ENCODE measurements at places on chromosomes 13 and 19.
A peak's percentile ranks its signal among the peaks of the same experiment; 100 is the strongest.

GRCh38 chr19:31256593-31256960 lies 92.7 kb downstream of the TSHZ3 start:
- DNase-seq = no peak

GRCh38 chr13:50543782-50544181 lies 299.7 kb downstream of the DLEU7 start:
- no peak for DNase-seq

GRCh38 chr13:34300559-34300958 lies 482.6 kb downstream of the RFC3 start:
- no peak for DNase-seq

DNA sequence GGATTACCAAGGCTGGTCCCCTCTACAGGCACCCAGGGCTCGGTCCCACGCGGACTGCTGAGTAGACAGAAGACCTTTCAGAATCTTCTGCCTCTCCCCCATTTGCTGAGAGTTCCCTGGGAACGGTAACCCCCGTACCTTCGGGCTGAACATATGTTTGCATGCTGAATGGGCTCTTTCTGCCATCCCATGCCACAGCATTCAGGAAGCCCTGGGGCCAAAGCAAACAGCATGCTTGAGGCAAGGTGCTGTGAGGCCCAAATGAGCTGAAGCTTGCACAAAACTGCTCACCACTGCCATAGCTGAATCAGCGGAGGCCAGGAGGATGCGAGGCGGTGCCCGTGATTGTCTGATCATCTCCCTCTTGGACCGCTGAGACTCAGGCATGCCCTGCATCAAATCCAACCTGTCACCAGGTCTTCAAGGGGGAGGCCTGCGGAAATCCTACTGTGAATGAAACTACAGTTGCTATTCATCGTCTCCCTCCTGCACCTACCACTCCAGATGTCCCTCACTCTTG lies 16.3 kb upstream of the C19orf12 start:
- no peak for DNase-seq

- DNase-seq = peak; percentile 12
Measured at GRCh38 chr19:46515879-46516350, 20.2 kb upstream of the PNMA8B start.

- DNase-seq = no peak
Measured at GRCh38 chr13:103078158-103078557, 11.9 kb upstream of the SLC10A2 start.

- no peak for DNase-seq
Measured at GRCh38 chr19:2337329-2337707, 8.8 kb downstream of the SPPL2B start.

- no peak for DNase-seq
Measured at GRCh38 chr19:5545051-5545450, 22.7 kb downstream of the TINCR start.

DNA sequence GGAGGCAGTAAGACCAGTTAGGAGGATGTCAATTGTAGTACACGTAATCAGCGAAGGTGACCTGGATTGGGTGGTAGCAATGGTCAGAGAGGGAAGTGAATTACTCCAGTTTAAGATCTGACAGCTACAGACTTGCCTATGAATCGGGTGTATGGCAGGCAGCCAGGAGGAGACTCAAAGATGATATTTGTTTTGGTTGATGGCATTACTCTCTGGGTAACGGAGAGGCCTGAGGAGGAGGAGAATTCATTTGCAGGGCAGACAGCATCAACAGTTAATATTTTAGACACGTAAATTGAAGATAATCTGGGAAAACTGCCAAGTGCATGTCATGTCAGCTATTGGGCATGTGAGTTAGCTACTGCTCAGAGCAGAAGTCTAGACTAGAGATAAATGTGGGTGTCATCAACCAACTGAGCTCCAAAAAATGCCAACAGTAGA lies 109.2 kb downstream of the SGCG start:
- DNase-seq = no peak

DNA sequence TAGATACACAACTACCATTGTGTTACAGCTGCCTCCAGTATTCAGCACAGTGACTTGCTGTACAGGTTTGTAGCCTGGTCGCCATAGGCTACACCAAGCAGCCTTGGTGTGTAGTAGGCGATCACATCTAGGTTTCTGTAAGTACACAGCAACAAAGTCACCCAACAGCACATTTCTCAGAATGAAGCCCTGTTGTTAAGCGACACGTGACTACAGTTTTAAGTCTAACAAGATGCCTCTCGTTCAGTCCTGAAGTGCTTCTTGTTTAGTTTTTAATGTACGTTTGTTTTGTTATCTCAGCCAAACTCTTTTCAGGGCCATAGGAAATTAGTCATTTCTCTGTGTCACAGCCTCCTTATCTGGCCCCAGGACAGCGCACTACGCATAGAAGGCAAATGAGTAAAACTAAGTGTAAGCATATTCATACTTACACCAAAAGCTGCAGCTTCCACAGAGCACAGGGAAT lies 50.0 kb upstream of the GPR183 start:
- DNase-seq = peak; percentile 59

GRCh38 chr19:12703046-12703445 lies 6.6 kb upstream of the FBXW9 start:
- no peak for DNase-seq

- peak; percentile 20 for DNase-seq
Measured at GRCh38 chr19:54114340-54115108, 933 bp downstream of the TFPT start.

DNA sequence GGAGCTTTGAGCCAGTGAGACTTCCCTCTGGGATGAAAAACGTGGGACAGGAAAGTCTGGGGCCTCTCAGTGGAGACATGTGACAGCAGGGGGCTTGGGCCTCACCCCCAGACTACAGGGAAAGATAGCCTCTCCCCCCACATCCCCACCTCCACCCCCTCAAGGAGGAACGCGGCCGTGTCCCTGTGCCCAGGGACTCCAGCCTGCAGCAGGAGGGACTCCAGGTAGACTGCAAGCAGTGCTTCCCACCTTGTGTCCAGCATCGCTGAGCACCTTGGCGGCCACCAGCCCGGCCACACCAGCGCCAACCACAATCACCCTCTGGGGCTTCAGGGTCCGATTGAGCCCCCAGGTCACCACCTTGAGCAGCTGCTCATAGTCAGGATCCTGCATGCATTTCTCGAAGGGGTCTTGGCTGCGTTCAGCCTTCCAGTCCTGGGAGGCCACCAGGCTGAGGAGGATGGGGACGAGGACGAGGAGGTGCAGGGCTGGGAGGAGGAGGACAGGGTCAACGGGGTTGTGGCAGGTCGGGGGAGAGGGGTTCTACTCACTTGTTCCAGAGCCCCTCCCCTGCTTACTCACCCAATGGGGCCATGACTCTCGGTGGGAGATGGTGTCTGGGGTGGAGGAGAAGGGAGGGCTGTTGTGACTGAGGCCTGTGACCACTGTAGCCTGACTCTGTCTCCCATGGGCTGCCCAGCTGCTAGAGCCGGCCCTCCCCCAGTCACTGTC lies 955 bp downstream of the IL4I1 start:
- no peak for DNase-seq

DNA sequence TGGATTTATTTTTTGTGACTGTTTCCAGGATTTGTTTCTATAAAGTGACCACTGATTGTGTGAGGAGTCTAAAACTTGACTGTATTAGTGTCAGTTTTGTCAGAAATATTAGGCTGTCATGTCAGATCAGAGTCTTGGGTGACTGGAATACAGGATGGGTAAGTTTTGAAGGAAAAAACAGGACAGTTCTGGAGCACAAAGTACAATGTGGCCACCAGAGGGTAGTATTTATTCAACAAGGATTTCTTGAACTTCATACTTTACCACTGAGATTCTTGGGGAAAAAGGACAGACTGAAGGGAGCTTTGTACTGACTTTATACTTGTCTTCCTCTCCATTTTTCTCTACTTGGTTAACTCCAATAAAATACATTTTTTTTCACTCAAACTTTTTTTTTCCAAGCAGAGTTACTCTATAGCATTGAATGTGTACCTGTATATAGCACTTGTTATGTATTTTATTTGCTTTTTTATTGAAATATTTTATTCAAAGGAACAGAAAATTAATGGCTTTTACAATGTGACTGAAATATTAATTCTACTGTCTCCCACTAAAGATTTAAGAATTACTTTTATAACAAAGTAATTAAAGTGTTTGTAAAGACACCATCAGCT lies 51.1 kb downstream of the LMO7 start:
- no peak for DNase-seq

DNA sequence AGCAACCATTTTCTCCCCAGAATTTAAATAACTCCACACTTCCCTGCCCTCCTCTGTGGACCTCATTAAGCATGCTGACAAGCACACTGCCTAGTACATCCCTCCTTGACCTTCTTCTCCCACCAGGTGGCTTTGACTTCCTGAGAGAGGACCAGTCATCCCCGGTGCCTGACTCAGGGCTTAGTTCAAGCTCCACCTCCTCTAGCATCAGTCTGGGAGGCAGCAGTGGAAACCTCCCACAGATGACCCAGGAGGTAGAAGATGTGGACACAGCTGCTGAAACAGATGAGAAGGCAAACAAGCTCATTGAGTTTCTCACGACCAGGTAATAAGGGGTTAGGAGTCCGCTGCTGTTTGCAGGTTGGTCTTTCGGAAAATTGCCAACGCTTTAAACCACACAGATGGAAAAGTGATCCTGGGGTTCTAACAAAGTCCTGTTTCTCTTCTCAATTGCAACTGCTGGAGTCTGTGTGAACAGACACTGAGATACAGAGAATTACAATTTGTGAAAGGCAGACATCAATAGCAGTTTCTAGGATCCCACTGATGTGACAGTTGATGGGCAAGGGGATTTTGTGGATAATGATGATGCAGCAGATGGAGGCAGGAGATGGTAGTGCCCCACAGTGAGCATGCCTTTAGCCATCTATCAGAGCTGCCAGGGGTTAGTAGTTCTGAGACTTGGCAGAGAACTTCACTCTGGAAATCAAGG lies 86.7 kb downstream of the ZAR1L start:
- no peak for DNase-seq

GRCh38 chr13:106246666-106247188 lies 288.7 kb downstream of the EFNB2 start:
- no peak for DNase-seq

- no peak for DNase-seq
Measured at GRCh38 chr19:14015524-14016035, 9.5 kb upstream of the RFX1 start.

GRCh38 chr19:4431296-4431695 lies 26.3 kb downstream of the UBXN6 start:
- no peak for DNase-seq

GRCh38 chr13:53873558-53873957 lies 844.9 kb downstream of the OLFM4 start:
- no peak for DNase-seq

GRCh38 chr19:43481701-43482100 lies 16.3 kb upstream of the LYPD3 start:
- DNase-seq = no peak

GRCh38 chr13:38685974-38686576 lies 802 bp upstream of the FREM2 start:
- no peak for DNase-seq

DNA sequence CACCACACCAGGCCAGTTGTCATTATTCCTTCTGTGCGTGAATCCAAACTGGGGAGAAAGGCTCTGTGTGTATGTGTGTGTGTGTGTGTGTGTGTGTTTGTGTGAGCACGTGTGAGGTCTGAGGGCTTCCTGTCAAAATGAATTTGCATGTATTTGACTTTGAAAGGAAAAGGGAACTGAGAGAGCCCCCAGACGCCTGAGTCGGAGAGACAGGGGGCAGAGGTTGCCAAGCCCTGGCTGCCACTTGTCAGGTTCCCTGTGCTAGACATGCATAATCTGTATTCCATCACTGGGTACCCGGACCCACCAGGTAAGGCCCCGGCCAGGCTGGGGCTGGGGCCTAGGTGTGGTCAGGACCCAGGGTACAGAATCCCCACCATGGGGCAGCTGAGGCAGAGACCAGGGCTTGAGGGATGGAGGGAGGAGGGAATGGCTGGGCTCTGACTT lies at the start of gene CLEC17A:
CLEC17A (plus strand) TSS at position 191 of the 447 bp plus-strand sequence; CDS start at position 268, 77 bp downstream.
- no peak for DNase-seq

DNA sequence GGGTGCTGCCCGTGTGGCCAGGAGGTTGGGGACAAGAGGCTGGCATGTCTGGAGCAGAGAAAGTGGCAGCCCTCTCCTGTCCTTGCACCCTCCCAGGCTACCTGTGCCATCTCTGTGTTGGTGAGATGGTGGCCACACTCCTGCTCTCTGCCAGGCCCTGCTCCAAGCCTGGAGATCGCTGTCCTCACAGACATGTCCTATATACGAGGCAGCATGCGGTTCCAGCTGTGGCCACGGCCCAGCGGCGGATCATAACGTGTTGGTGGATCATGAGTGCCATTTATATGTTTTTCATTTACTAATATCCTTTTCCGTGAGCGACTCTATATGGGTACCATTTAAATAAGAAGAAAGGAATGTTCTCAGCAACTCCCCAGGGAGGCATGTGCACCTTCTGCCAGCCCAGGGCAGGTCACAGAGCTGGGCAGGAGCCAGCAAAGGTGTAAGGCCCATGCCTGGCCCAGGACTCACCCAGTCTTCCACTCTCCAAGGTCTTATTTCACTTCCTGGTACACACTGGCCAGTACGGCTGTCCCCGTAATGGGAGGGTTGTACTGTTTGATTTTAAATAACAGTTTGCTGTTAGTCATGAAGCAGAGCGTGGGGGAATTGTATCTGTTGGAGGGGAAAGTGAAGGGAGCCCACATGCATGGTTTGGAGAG lies 47.2 kb upstream of the LDLR start:
- DNase-seq = no peak

GRCh38 chr13:113205428-113205931 lies 3.0 kb downstream of the PCID2 start:
- DNase-seq = no peak

- DNase-seq = no peak
Measured at GRCh38 chr13:110485604-110486003, 75.9 kb downstream of the RAB20 start.

DNA sequence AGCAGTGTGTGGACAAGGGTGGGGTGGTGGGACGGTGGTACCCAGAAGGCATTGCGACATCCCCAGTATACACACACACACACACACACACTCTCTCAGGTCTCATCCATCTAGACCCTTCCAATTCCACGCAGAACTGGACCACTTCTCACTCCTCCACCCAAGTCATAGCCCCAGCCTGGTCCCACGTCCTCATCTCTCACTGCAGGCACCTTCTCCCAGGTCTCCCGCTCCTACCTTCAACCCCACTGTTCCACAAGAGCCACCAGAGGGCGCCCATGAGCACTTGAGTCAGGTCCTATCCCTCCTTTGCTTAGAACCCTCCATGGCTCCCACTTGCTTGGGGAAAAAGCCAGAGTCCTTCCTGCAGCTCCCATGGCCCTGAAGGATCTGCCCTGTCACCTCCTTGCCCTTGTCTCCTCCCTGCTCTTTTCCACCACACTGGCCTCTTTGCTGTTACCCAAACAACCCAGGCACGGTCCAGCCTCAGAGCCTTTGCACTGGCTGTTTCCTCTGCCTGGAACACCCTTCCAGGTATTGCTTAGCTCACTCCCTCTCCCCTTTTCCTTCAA lies 62.6 kb downstream of the IER2 start:
- DNase-seq = peak; percentile 71

DNA sequence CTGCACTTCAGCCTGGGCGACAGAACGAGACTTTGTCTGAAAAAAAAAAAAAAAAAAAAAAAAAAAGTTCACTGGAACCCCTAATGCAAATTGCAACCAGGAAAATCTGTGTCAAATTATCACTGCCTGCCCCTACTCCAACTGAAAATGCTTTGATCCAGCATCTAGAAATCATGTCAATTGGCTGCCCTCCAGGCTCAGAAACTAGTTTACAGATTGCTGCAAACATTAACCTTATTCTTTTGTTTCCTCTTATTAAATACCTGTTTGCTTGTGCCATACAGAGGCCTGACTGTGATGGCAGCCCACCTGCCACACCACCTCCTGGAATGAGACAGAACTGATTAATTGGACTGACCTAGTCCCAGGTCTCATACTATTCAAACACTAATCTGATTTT lies 18.6 kb upstream of the AKT2 start:
- no peak for DNase-seq
